ENCODE measurements at places on chromosomes 5 and 9. TPM values are rescaled to one million over a fixed set of nuclear protein-coding genes. Genes with fewer than 3 reads are reported as not detected.
A peak's percentile ranks its signal among the peaks of the same experiment; 100 is the strongest.

Gene PCDHGA6
- 1.3 TPM for total RNA-seq

Gene CORO2A
- total RNA-seq, result 26.2 TPM

Gene LCN15
- total RNA-seq, result 0.61 TPM

Gene SCGB3A1
- not detected for total RNA-seq

Gene SPATA31A3
- not detected for total RNA-seq

Gene CFAP77
- 0.52 TPM for total RNA-seq

Gene BASP1
- total RNA-seq, result 95.2 TPM

DNA sequence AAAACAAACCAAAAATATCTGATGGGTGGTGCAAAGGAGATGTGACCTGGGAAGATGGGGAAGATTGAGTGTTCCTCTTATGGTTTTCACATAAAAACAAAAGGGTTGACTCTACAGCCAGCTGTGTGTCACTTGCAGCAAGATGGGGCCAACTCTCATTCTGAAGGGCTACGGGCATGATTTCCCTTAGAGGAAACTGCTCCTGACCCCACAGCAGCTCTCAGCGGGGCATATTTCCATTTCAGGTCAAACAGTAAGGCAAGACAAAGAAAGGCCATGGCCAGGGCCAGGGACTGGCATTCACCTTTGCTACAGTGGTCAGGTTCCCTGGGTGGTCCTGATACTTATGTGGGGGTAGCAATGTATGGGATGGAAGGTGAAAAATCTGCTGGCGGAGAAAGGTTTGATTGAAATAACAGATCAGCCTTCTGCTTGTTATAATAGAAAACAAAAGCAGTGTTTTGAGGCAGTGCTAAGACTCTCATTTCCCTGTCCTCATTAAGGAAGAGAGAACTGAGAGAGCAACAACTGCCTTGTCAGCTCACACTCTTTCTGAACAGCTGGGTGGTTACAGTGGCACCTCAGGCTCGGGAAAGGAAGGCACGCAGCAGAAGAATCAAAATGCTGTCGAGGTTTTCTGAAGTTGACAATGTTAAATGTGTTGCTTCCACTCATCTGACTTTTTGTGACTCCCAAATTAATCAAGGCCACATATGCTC, 120.7 kb upstream of the PCA3 start:
- peaks cover 8% of the 10 kb centered on the region for H3K4me1 ChIP-seq
- peak; percentile 52 for DNase-seq
- no peak overlapping the region for H3K4me3 ChIP-seq
- H3K36me3 ChIP-seq, result no peaks in the 10 kb centered on the region

DNA sequence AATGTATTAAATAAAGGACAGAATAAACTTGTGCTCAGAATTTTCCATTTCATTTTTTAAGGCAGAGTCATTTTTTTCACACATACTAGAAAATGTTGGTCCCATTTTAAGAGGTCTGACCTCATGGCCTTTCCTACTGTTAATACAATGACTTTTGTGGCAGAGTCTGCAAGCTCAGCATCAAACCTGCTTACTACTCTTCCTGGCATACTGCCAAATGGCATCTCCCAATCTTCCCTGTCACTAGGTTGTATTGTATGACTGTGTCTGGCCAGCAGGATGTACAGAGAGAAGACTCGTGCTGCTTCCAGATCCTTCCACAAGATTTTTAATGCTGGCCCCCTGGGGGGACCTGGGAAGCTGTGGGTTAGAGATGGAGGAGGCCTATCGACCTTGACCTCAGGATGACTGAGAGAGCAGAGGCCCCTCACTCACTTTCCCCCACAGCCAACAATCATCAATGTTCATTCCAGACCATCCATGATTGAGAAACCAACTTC, 64.7 kb downstream of the BARX1 start:
- H3K27me3 ChIP-seq, result no peaks in the 10 kb centered on the region
- no peak overlapping the region for H3K4me3 ChIP-seq
- H3K27ac ChIP-seq, result no peak overlapping the region

GRCh38 chr9:17236147-17236546, 101.3 kb downstream of the CNTLN start:
- H3K27ac ChIP-seq, result no peak overlapping the region
- H3K27me3 ChIP-seq, result no peaks in the 10 kb centered on the region
- DNase-seq, result no peak

GRCh38 chr5:180080486-180081280, 9.1 kb upstream of the RNF130 start:
- no peak overlapping the region for H3K27ac ChIP-seq
- peaks cover 3% of the 10 kb centered on the region for H3K27me3 ChIP-seq
- no peaks in the 10 kb centered on the region for H3K36me3 ChIP-seq
- DNase-seq, result no peak

GRCh38 chr5:79936002-79936645, 54.9 kb downstream of the MTX3 start:
- no peaks in the 10 kb centered on the region for H3K4me1 ChIP-seq
- H3K36me3 ChIP-seq, result no peaks in the 10 kb centered on the region
- no peak overlapping the region for H3K4me3 ChIP-seq
- no peaks in the 10 kb centered on the region for H3K27me3 ChIP-seq
- DNase-seq, result no peak

DNA sequence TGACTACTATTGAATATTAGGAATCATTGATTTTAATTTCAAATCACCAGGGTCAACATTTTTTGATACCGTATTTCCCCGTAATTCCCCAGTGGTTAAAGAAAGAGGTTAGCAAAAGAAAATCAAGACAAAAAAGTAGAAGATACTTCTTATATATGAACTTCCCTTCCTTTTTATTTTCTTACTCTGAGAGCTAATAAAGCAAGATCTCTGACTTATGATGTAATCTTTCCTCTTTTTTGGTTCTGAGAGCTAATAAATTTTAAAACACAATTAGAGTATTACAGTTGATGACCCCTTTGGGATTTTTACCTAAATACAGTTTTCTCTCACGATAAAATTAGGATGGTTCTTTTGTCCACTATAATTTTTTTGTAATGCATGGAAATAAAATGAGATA, 9.2 kb upstream of the FYB1 start:
- no peak overlapping the region for H3K27ac ChIP-seq
- no peak overlapping the region for H3K4me3 ChIP-seq
- no peaks in the 10 kb centered on the region for H3K27me3 ChIP-seq

- no peaks in the 10 kb centered on the region for H3K27me3 ChIP-seq
- no peak overlapping the region for H3K27ac ChIP-seq
- H3K4me1 ChIP-seq, result no peaks in the 10 kb centered on the region
- no peak overlapping the region for H3K4me3 ChIP-seq
- no peak for DNase-seq
- no peaks in the 10 kb centered on the region for H3K36me3 ChIP-seq
Measured at GRCh38 chr5:176454724-176455394, 6.7 kb downstream of the FAF2 start.

GRCh38 chr9:37801287-37801850, 772 bp downstream of the DCAF10 start:
- H3K36me3 ChIP-seq, result no peaks in the 10 kb centered on the region
- peak overlapping the region; percentile 75 for H3K4me3 ChIP-seq
- H3K4me1 ChIP-seq, result peaks cover 4% of the 10 kb centered on the region
- H3K27ac ChIP-seq, result peak overlapping the region; percentile 58

GRCh38 chr5:136686192-136686872, 321.0 kb upstream of the TRPC7 start:
- DNase-seq, result peak; percentile 49
- no peaks in the 10 kb centered on the region for H3K27me3 ChIP-seq
- no peak overlapping the region for H3K4me3 ChIP-seq
- H3K4me1 ChIP-seq, result no peaks in the 10 kb centered on the region
- H3K36me3 ChIP-seq, result no peaks in the 10 kb centered on the region
- no peak overlapping the region for H3K27ac ChIP-seq

DNA sequence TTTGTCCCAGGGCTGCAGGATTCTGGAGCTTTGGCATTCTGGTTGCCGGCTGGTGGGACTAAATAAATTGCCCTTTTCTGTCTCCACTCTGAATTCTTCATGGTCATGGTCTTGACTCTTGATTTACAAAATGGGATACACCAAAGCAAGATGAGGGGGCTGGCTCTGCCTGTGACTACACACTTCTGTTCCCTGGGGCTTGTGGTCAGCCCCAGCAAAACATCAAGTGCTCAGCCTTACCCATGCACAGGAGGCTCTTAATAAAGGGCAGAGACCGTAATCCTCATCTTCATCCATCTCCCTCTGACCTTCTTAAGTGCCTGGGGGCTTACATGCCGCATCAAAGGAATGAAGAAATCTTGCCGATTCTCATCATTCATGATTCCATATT, 198.0 kb downstream of the GNA14 start:
- DNase-seq, result no peak
- no peaks in the 10 kb centered on the region for H3K4me1 ChIP-seq
- H3K36me3 ChIP-seq, result no peaks in the 10 kb centered on the region
- H3K4me3 ChIP-seq, result no peak overlapping the region
- H3K27me3 ChIP-seq, result no peaks in the 10 kb centered on the region
- no peak overlapping the region for H3K27ac ChIP-seq

DNA sequence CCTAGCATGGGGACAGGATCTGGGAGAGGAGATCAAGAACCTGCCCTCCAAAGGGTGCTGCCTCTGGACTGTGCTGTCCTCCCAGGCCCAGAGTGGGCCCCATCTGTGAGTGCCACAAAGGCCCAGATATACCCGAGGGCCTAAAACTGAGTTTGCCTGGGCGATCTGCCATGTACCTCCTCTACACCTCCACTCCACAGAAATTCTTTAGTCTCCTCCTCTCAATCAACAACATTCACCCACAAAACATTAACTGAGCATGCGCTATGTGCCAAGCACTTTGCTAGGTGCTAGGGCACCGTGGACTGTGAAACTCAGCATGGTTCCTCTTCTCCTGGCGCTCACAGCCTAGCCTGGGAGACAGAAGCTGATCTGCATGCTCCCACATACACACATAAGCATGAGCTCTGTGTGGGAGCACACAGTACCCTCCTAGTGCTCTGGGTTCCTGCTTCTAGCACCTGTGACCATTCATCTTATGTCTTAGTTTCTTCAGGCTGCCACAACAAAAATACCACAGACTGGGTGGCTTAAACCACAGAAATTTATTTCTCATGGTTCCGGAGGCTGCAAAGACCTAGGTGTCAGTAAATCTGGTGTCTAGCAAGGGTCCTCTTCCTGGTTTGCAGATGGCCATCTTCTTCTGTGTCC, 82.0 kb upstream of the FSTL4 start:
- H3K27me3 ChIP-seq, result no peaks in the 10 kb centered on the region
- no peaks in the 10 kb centered on the region for H3K4me1 ChIP-seq
- no peaks in the 10 kb centered on the region for H3K36me3 ChIP-seq
- DNase-seq, result no peak
- H3K27ac ChIP-seq, result no peak overlapping the region

GRCh38 chr5:56658972-56659371, 156.4 kb upstream of the MAP3K1 start:
- H3K4me1 ChIP-seq, result no peaks in the 10 kb centered on the region
- no peaks in the 10 kb centered on the region for H3K27me3 ChIP-seq
- H3K27ac ChIP-seq, result no peak overlapping the region
- H3K4me3 ChIP-seq, result no peak overlapping the region
- no peak for DNase-seq

DNA sequence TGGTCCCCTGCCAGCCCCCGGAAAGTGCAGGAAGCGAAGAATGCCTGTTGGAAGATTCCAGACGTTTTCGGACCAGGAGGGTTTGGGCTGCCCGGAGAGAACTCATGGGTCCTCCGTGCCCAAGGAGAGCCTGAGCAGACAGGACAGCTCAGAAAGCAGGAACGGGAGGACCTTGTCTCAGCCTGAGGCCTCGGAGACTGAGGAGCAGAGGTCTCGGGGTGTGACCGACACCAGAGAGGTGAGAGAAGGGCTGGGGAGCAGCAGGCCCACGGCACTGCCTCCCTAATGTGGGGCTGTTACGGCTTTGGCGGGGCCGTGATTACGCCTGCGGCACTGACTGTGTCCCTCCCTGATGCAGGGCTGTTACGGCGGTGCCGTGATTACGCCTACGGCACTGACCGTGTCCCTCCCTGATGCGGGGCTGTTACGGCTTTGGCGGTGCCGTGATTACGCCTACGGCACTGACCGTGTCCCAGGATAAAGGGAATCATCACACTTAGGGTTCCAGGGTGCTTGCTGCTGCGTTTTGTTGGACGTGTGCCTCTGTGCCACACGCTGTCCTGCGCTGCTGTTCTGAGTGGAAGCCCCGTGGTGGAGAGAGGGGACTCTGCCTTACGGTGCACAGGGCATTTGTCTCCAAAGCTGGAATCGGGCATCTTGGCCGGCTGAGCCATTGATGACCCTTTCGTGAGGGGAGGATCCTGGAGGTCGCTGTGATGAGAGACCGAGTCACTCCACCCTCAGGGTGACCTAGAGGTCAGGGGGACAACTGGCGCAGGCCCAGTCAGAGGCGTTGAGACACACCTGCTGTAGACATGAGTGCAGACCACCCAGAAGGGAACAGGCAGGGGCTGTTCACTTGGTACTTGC, 25.7 kb downstream of the CEP72 start:
- no peaks in the 10 kb centered on the region for H3K27me3 ChIP-seq
- peaks cover 38% of the 10 kb centered on the region for H3K36me3 ChIP-seq
- H3K4me1 ChIP-seq, result no peaks in the 10 kb centered on the region
- no peak overlapping the region for H3K4me3 ChIP-seq
- DNase-seq, result peak; percentile 38
- no peak overlapping the region for H3K27ac ChIP-seq

DNA sequence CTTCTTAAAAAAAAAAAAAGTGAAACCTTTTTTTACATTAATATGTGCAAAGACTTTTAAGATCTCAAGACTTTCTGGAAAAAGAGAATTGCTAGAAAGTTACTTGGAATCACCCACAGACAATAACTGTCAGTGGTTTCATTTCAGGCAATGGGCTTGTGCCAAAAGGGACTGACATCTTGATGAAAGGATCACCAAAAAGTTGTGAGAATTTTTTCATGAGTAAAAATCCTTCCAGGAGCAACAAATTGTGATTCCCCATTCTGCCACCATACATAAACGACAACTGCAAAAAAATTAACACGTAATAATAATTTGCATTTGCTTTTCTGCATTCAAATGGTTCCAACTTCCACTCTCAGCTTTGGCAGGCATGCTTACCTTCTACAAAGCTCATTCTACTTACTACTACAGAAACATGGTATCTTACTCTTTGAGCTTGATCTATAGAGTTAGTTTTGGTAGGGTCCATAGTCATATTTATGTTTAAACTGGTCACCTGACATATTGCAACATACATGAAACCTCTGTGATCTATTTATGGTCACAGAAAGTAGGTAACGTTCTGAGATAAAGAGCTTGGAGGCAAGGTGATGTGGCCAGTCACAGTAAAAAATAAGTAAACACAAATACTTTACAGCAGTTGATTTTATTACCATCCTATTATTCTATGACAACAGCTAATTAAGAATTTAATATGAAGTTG, 3.0 kb downstream of the NREP start:
- peaks cover 6% of the 10 kb centered on the region for H3K4me1 ChIP-seq
- DNase-seq, result no peak
- no peaks in the 10 kb centered on the region for H3K36me3 ChIP-seq
- H3K4me3 ChIP-seq, result no peak overlapping the region
- no peak overlapping the region for H3K27ac ChIP-seq

GRCh38 chr9:77753180-77753579, 105.1 kb upstream of the GNA14 start:
- no peak overlapping the region for H3K27ac ChIP-seq
- H3K4me3 ChIP-seq, result no peak overlapping the region
- DNase-seq, result no peak
- no peaks in the 10 kb centered on the region for H3K36me3 ChIP-seq
